Progenitor cell of endocrine pancreas (in vitro differentiated cells): ENCODE measurements at places on chromosomes 4 and X.

- H3K27me3 ChIP-seq = no peaks in the 10 kb centered on the region
- no peak for DNase-seq
- peak overlapping the region; percentile 99 for H3K27ac ChIP-seq
- peaks cover 4% of the 10 kb centered on the region for H3K36me3 ChIP-seq
- H3K4me1 ChIP-seq = peaks cover 34% of the 10 kb centered on the region
These were observed 482 bp downstream of the GSTCD start for GRCh38 chr4:105709081-105709450.

DNA sequence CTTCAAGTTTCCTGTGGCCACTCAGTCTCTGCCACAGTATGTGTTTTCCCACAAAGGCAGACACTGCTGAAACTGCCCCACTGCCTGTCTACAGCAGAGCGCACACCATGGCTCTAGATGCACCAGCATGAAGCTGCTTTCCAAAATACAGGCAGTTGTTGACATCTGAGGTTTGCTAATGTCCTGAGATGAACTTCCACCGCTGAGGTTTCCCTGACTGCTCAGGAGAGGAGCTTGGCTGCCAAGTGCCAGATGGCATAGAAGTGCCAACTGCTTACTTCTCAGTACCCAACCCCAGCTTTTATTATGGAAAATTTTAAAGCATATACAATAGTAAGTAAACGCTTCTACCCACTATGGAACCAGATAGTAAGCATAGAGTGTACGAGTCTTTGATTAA, 61.0 kb upstream of the EXOC1L start:
- H3K27ac ChIP-seq = no peak overlapping the region
- no peaks in the 10 kb centered on the region for H3K36me3 ChIP-seq
- peaks cover 9% of the 10 kb centered on the region for H3K4me1 ChIP-seq
- no peaks in the 10 kb centered on the region for H3K27me3 ChIP-seq

- H3K4me1 ChIP-seq = peaks cover 2% of the 10 kb centered on the region
- no peak overlapping the region for H3K27ac ChIP-seq
- no peak for DNase-seq
- H3K36me3 ChIP-seq = peaks cover 3% of the 10 kb centered on the region
- H3K4me3 ChIP-seq = no peak overlapping the region
These were observed 51.3 kb downstream of the SOD3 start for GRCh38 chr4:24846716-24847115.

DNA sequence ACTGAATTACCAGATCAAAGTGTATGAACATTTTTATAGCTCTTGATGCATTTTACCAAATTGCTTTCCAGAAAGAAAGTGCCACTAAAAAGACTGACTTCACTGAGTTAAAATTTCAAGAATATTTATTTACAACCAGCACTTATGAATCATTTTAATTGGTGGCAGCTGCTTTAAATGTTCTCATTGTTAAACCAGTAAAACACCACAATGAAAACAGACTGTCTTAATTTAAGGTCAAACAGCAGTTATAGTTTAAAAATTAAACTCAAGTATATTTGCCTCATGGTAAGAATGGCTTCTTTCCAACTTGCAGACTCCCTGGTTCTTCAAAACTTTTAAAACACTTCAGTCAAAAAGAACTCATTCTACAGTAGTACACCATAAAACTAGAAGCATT, 36.9 kb downstream of the AMMECR1 start:
- H3K27me3 ChIP-seq = no peaks in the 10 kb centered on the region
- H3K4me3 ChIP-seq = no peak overlapping the region
- no peak for DNase-seq
- H3K27ac ChIP-seq = peak overlapping the region; percentile 2

GRCh38 chr4:67892905-67893304, 9.1 kb upstream of the TMPRSS11D start:
- no peak overlapping the region for H3K4me3 ChIP-seq
- H3K36me3 ChIP-seq = no peaks in the 10 kb centered on the region
- no peak overlapping the region for H3K27ac ChIP-seq
- no peak for DNase-seq
- no peaks in the 10 kb centered on the region for H3K4me1 ChIP-seq

GRCh38 chrX:40835526-40835925, 100.2 kb upstream of the MED14 start:
- no peaks in the 10 kb centered on the region for H3K4me1 ChIP-seq
- H3K4me3 ChIP-seq = no peak overlapping the region
- no peak for DNase-seq
- H3K27ac ChIP-seq = no peak overlapping the region
- no peaks in the 10 kb centered on the region for H3K27me3 ChIP-seq
- no peaks in the 10 kb centered on the region for H3K36me3 ChIP-seq

- peaks cover 5% of the 10 kb centered on the region for H3K4me1 ChIP-seq
- no peak overlapping the region for H3K4me3 ChIP-seq
- no peaks in the 10 kb centered on the region for H3K27me3 ChIP-seq
- H3K36me3 ChIP-seq = peaks cover 2% of the 10 kb centered on the region
- DNase-seq = no peak
- no peak overlapping the region for H3K27ac ChIP-seq
These were observed 140.3 kb downstream of the PJA1 start for GRCh38 chrX:69024931-69025330.

DNA sequence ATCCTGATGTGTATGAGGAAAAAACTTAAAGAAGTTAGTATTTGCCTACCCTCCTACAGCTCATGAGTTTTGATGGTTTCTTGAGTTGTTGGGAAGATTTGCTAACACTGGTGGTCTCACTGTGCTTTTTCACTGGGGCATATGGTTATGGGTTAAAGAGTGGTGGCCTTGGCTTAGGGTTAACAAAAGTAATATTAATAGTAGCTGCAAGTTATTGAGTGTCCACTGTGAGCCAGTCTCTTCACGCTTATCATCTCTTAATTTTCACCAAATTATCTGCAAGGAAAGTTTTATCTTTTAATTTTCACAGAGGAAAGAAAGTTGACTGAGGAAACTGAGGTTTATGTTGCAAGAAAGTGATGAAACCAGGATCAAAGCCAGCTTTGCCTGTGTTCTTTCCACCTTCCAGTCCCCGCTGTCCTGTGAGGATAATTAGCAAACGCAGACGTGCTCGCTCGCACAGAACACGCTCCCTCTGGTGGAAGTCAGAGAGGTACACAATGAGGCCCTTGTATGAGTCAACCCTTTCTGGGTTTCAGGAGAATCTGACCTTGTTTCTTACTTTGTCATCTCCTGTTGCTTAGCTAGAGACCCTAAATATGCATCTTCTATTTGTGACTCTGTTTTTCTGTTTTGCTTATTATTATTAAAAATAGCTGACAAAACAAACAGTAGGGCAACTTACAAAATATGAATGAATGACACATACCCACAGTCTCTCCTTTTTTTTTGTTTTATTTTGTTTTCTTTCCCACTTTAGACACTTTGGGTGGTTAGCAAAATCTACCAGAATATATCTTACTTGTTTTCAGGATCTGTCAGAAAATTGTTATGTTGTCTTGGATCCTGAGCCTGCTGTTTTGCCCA, 94.3 kb downstream of the DDIT4L start:
- H3K27me3 ChIP-seq = peaks cover 7% of the 10 kb centered on the region
- peaks cover 30% of the 10 kb centered on the region for H3K4me1 ChIP-seq
- H3K36me3 ChIP-seq = no peaks in the 10 kb centered on the region
- H3K27ac ChIP-seq = no peak overlapping the region
- H3K4me3 ChIP-seq = no peak overlapping the region

GRCh38 chr4:157994863-157995262, 178.0 kb downstream of the GASK1B start:
- peaks cover 44% of the 10 kb centered on the region for H3K4me1 ChIP-seq
- DNase-seq = no peak
- no peak overlapping the region for H3K4me3 ChIP-seq
- H3K36me3 ChIP-seq = no peaks in the 10 kb centered on the region
- peak overlapping the region; percentile 65 for H3K27ac ChIP-seq
